Stimulated activated CD4-positive, alpha-beta T cell treated with anti-CD3 and anti-CD28 coated beads, Interleukin-1b, Interleukin-23, amount 100 ng/mL, for 4 hours (primary cell): ENCODE measurements at places on chromosomes 3 and 15.

- DNase-seq = no peak
Observed at GRCh38 chr3:73470860-73471259, 153.9 kb downstream of the PDZRN3 start.

DNA sequence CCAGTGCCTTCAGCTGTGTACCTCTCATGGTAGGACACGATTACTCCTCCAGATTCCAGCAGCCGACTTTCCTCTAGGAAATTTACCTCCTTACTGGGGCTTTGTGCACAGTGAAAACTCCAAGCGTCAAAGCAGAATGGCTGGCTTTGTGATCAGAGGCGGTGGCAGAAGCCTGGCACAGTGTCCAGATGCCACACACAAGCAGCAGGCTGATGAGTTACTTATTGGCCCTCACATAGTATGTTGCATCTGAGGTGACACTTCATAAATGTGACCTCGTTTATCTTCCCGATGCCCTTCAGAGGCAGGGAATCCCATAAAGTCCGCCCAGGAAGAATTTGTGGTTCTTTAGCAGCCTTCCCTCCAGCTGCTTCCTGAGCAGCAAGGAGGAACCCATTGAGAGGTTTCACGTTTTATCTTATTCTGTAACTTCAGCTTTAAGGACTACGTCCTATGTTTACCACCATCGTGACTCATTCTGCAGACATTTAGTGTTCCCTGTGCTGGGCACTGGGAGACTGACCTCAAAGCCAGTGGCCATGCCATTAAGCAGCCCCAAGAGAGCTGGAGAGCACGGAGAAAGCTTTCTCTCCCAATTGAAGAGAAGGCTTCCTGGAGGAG lies 107.1 kb upstream of the C15orf61 start:
- no peak for DNase-seq

DNA sequence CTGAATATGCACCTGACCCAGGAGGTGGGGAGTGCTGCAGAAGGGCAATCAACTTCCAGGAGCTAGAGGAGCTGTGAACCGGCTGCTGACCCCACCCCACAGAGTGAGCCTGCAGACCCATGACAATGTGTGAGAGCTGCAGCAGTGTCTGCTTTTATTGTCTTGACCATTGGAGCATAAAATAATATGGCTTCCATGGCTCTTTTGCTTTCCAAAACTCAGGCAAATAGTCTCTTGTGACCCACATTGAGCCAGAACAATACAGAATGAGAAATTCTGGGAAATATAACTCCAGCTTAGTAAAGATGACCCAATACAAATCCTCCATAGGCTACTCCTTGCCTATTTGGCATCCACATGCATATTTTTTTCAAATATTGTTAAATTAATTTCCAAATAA lies 309.6 kb downstream of the PYDC2 start:
- no peak for DNase-seq

- no peak for DNase-seq
Observed at GRCh38 chr3:191320316-191320715, 8.9 kb upstream of the CCDC50 start.

DNA sequence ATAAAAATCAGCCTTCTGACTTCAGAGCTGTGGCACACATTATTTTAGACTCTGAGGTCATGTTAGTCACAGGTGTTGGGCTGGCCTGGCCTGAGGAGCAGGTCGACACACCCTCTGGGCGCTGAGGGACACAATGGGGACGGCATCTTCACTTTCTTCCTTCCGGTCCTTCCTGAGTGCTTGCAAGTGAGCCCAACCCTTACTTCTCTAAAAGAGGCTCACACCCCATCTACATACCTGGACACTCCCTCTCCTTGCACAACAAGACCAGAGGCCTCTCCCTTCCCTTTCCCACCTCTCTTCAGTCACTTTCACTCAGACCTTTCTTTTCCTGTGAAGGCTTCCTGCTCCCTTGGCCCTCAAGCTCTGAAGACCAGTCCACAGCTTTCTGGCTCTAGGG lies 85.4 kb downstream of the XXYLT1 start:
- no peak for DNase-seq

DNA sequence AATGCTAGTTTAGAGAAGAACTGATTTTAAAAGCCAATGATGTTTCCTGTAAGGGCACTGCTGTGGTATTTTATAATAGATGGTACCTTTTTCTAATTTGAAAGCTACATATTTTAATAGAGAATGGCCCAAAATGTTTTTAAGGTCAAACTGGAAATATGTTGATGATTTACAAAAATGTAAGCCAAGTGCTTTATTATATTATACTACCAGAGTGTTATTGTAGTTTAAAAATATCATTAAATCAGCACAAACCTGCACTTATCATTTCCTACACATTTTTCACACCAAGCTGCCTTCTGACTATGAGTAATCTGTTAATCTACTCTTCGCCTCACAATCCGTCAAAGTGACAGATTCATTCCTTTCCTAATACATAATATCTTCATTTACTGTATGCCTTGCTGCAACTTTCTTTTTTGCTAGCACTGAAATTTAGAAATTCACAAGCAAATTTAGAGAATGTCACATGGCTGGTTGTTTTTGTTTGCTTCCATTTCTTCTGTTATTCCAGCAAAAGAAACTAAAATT lies 126.4 kb upstream of the FAM3D start:
- no peak for DNase-seq

DNA sequence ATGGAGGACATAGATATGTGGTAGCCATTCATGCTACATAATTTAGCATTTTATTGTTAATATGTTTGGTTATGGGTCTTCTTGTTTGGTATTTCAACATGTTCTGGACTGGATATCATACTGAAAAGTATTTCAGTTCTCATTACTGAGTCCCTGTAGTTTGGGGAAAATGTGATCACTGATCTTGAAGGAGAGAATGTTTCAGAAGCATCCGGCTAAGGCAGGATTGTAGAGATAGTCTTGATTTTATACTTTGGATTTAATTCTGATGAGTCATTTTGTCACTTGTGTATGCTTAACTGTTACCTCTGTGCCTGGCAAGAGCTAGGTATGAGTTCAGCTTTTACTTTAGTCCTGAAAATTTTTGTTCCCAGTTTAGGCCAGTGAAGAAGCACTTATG lies 7.1 kb downstream of the CHD2 start:
- no peak for DNase-seq

DNA sequence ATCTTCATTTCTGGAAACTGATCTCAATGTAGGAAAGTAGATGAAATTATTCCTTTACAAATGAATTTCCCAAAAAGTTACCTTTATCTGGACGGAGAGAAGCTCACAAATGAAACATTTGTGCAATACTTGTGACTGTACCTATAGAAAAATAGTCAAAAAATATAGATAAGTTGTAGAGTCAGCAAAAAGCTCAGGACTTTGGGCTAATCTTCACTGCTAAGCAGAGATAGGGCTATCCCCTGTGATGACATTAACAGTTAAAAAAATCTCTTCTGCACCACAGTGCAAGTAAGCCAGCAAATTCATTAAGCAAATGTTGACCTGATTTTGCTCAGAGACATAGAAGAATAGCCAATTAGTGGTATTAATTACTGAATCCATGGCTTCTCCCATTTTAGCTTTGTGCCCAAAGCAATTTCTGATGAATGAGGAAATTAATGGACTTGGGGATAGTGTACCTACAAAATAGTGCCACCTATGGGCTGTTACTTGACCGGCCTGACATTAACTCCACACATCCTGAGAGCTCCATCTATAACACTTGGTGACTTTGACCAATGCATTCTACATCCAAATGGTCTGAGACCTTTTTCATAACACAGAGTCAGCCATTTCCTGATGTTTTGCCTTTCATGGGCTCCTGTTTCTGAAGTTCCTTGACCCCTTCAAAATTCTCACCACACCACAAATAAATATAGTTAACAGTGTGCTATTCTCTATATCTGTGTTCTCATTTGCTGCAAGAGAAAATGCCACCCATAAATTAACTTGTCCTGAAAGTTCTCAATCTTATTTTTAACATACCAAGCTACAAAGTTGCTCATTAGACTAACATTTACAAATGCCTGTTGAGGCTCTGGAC lies 105.0 kb downstream of the SSR3 start:
- DNase-seq = no peak

- no peak for DNase-seq
Observed at GRCh38 chr3:15953841-15954240, 156.1 kb upstream of the ANKRD28 start.

DNA sequence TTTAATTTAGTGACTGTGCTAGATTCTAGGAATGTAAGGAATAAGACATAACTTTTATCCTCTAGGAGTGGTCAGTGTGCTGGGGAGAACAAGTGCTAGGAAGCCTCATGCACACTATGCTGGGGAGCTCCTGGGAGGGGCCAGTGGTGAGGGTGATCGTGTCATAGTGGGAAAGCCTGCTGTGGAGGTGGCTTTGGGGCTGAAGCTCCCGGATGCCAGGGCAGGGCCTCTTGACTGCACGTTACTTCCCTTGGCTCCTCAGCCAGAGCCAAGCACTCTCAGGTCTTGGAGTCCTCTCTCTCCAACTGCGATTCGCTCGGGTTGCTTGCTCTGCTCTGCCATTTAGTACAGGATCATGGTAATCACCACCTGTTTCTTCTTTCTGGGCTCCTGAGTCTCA lies 33.6 kb downstream of the SQOR start:
- DNase-seq = no peak

DNA sequence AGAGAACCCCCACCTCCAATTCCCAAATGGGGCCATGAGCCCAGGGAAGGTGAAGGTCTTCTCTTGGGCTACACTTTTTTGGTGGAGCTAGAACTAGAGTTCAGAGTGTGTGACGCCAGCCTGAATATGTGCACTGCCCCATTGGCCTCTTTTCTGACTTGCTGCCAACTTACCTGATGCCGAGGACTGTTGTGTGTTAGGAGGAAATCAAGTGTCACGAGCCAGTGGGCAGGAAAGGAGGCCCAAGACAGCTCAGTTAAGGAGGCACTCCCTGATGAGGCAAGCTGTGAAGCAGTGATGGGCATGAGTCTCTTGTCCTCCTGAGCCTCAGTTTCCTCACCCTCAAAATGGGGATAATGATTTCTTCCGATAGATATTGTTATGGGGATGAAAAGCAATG lies 107.8 kb downstream of the ANP32A start:
- no peak for DNase-seq

DNA sequence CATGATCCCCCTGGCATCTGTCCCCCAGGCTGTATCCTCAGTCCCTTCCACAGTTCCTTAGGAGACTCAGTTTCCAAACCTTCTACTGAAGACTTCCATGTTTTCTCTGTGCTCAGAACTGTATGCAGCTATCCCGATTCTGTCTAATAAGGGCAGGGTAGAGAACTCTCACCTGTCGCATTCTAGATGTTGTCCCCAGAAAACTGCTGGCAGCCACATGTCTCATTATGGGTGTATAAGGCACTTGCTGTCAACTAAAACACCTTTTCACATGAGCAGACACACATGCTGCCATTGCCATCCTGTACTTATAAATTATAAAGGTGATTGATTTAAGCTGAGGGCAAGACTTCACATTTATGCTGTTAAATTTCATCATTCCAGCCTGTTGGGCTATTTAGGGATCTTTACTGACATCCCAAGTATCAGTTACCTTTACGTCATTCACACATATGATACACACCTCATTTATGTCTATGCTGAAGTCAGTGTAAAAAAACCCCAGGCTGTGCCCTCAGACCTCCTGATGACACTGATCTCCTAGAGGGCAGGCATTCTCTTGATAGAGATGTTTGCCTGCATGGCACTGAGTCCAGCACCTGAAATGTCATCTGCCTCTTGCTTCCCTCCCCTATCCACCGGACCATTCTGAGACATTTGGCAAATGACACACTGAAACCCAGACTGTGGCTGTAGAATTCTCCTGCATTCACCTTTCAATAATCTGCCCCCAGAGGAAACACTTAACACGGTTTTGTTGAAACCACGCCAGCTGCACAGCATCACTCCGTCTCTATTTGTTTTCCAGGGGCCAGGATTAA lies 35.8 kb downstream of the BTD start:
- DNase-seq = no peak

DNA sequence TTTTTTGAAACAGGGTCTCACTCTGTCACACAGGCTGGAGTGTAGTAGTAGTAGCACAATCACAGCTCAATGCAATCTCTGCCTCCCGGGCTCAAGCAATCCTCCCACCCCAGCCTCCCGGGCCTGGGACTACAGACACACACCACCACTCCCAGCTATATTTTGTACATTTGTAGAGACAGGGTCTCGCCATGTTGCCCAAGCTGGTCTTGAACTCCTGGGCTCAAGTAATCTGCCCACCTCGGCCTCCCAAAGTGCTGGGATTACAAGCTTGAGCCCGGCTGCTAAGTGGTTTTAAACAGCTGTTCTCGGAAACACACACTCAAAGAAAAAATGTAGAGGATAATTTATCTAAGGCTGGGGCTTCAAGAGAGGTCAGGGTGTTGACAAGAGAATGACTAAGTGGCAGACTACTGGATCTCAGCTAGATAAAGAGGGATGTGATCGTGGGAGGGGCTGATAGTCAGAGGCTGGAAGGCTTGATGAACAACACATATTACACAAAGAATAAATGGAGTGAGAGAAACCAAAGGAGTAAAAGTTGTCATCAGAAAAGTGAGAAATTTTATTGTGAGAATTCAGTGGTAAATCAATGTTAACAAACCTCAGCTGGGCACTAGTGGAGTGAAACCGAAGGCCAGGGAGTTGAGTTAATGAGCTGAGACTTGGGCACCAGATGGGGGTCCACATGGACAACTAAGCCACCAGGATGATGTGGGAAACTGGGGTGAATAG lies 6.7 kb downstream of the CCR5AS start:
- no peak for DNase-seq

DNA sequence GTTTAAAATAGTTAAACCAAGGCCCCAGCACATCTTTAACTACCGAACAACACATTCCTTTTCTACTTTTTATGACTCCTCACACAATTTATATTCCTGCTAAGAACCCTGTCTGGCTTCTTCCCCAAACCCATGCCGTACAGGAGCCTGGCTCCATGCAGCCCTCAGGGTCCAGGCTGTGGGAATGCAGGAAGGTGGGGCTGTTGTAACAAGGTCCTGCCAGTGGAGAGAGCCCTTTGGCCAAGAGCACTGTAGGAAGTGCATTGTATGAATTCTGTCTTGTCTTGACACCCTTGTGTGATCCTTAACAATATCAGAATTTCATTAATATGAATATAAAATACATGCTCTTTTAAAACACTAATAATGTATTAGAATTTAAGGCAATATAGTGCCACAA lies 563.8 kb downstream of the TBL1XR1 start:
- DNase-seq = no peak

DNA sequence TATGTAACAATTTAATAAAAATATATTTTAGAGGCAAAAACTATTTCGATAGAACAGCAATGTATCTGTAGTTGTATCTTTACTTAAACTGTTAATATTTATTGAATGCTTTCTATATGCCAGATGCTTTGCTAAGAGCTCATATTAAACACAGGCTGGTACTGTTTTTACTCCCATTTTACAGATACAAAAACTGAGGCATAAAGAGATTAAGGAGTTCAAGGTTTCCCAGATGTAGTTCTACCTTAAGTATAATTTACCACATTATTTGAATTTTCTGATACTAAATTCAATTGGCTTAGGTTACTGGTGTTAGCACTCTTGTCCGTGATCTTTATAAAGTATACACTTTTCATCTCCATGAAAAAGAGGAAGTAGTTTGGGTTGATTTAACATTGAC lies 149.8 kb downstream of the ROBO2 start:
- DNase-seq = no peak

GRCh38 chr15:65194826-65195547 lies 9.8 kb upstream of the CLPX start:
- DNase-seq = no peak
